Cardiac fibroblast (primary cell): ENCODE measurements at places on chromosomes 2 and 18.
A peak's percentile ranks its signal among the peaks of the same experiment; 100 is the strongest.

DNA sequence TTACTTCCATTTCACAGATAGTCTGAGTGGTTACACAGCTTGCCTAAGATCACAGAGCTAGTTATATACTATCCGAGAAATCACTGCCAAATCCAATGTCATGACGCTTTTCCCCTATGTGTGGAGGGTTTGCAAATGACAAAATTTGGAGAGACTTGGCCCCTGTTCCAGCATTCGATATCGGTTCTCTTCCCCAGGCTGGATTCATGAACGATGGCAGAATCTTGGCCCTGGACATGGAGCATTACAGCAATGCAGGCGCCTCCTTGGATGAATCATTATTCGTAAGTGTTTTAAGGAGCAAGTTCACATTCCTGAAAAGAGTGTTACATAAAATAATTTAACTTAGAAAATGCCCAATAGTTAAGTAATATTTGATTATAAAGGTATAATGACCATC lies 55.1 kb downstream of the AOX1 start:
- no peak for DNase-seq

DNA sequence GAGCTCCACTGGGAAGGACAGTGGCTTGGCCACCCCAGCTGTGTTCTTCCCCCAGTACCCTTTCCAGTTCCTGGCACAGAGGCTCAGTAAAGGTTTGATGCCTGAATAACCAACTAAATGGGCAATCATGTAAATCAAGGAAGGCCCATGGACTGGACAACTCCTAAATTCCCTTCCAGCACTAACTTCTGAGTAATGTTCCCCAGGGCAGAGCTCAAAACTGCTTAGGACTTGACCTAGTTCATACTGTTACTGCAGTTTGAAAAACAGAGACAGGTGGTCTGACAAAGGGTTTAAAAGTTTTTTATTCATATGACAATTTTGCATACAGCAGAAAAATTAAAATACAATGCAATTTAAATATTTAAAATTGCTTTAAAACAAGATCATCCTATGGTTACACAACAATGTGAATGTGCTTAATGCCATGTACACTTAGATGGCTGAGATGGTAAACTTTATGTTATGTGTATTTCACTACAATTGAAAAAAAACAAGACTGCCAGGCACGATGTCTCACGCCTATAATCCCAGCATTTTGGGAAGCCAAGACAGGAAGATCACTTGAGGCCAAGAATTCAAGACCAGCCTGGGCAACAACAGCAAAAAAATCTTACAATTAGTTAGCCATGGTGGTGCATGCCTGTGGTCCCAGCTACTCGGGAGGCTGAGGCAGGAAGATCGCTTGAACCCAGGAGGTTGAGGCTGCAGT lies 26.2 kb downstream of the PCBP1 start:
- no peak for DNase-seq

GRCh38 chr2:61090386-61090921 lies 24.8 kb downstream of the SANBR start:
- DNase-seq = peak; percentile 28

- no peak for DNase-seq
Observed at GRCh38 chr18:60446821-60447220, 74.2 kb upstream of the MC4R start.

- DNase-seq = no peak
Observed at GRCh38 chr2:54226260-54226659, 29.8 kb downstream of the TSPYL6 start.

DNA sequence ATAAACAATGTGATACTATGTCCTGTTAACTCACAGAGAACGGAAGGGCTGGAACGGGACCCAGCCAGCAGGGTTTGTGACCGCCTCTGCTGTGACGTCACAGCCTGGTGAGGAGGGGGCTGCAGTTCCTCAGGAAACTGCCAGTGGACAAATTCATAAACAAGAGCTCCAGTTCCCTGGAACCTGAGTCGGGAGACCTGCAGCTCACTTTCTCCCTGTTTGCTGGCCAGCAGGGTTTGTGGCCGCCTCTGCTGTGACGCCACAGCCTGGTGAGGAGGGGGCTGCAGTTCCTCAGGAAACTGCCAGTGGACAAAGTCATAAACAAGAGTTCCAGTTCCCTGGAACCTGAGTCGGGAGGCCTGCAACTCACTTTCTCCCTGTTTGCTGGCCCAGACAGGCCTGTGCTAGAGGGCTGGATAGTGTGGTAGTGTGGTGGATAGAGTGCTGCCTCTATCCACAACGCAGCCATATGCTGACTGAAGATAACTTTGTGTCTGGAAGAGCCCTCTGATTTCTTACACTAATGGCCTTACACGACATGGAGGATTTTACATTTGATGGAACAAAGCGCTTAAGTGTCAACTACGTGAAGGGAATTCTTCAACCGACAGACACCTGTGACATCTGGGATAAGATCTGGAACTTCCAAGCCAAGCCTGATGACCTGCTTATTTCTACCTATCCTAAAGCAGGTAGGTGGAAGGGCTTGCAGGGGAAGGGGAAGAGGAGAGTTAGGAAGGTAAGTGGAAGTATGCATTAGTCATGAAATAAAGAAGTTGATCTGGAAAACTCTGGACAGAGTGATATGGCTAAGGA lies at the start of gene SULT1C4:
TSS of gene SULT1C4 (plus strand) at position 140 of the 816 bp plus-strand sequence. CDS start at position 524, 384 bp downstream.
- DNase-seq = no peak

DNA sequence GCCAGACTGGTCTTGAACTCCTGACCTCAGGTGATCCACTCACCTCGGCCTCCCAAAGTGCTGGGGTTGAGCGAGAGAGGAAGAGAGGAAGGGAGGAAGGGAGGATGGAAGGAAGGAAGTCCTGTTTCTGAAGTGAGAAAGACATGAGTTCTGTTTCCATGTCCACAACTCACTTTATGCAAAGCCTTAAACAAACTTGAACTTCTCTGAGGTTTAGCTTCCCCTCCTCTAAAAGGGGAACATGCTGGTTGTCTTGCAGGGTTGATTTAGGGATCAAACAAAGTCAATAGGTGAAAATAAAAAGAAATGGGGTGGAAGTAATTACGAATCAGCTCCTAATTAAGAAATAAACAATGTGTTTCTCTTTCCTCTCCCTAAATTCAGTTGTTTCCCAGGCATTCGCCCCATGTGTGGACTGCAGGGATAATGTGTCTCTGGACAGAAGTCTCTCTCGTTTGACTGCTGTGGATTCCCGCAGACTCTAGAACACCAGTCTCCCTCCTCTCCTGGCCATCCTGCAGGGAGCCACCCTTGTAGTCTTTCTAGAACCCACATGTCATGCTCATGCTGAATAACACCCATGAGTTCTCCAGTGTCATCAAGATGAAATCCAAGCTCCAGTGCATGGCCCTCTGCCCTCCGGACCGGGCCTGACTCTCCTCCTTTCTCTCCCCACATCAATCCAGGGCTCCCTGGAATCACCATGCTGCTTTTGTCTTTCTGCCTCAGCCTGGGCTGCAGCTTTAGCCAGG lies 229.3 kb upstream of the TRIB2 start:
- DNase-seq = no peak

DNA sequence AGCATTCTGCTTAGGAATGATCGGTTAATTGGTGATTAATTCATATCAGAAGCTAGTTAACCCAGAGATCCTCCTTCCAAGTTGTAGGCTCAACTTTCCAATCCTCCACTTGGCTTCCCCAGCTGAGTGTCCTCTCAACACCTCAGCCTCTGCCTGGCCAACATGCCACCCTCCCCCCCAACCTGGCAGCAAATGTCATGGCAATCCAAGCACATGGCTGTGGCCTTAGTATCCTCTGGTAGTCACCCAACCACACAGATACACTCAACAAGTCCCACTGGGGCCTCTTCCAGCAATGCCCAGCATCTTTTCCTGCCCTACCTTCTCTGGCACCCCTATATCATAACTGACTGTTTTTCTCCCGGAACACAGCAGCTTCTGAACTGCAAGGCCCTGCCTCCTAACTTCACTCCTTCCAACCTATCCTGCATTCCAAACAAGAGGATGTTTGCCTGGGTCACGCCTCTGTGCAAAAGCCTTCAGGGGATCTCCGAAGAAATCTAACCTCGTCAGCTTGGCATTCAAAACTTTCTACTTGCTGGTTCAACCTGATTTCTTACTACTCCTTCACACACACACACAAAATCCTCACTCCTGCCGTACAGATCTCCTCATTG lies 195.0 kb downstream of the CYP26B1 start:
- no peak for DNase-seq

GRCh38 chr2:110659248-110659647 lies 18.6 kb downstream of the BUB1 start:
- DNase-seq = no peak

DNA sequence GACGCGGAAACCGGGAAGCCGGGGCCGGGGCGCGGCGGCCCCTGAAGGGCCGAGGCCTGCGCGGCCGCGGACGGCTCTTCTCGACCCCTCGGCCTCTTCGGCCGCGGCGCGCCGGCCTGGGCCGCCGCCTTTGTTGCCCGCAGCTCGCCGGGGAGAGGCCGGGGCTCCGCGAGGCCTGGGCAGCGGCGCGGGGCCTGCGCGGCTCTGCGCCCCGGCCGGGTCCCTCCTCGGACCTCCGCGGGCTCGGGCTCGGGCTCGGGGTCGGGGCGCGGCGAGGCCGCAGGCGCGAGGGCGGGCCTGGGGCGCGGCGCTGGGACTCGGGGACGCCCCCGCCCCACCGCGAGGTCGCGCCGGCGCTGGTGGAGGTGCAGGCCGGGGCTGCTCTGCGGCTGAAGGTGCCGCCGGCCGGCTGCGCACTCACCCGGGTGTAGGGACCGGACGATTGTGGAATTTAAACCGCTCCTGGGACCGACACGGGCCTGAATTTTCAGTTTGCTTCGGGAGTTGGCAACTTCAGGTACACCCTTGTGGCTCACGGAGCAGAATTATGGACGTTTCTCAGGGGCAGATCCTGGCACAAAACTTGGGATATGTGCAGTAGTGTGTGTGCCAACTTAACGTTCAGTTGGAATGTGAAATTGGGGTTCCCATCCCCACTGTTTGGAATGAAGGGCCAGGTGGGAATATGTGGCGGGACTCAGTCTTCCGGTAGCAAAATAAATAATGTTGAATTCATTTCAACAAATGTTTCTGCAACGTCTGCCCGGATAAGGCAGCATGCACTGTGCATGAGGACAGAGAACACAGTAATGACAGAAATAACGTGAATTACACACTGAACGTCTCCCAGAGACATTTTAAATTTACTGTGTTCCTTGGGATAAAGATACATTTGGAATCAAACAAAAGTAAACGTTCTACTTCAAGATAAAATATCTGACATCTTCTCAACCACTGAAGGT lies 787 bp downstream of the SOCS6 start:
- peak; percentile 44 for DNase-seq

- DNase-seq = peak; percentile 43
Observed at GRCh38 chr2:39380525-39381150, 56.4 kb downstream of the MAP4K3 start.

DNA sequence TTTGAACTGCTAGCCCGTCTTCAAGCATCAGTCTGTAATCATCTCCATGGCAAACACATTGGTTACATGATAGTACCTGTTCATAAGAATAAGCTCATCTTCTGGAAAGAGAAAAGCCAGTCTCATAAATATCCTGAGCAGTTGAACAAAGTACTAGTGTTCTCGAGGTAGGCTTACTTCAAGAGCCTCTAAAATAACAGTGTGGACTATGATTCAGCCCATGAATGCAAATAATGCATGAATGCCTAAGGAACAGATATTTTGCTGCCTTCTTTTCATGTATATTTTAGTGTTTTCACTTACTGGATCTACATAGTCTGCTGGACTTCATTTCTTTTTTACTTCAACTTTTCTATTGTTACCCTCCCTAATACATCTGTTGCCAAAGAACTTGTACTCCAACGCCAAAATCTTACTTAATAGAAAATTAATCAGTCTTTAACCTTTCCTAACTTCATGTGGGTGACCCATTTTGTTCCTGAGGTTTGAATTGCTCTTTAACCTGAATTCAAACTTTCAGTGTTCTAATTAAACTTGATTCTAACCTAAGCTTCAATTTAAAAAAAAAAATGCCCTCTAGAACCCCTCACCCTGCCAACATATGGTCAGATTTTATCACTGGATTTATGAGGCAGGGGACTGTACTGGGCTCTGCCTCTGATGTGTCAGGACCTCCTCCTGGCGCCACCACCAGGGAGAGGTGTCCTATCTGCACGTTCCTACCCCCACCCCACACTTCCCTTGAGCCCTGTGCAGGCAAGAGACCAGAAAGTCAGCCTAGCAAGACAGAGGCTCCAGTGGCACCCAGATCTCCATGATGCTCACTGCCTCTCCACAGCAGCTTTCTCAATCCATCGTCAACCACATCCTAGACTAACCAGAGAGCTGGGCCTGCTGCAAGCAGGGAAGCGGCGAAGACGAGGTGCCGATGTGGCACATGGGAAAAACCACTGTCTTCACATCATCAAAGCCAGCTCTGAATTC lies 264.7 kb upstream of the ID2 start:
- DNase-seq = no peak

DNA sequence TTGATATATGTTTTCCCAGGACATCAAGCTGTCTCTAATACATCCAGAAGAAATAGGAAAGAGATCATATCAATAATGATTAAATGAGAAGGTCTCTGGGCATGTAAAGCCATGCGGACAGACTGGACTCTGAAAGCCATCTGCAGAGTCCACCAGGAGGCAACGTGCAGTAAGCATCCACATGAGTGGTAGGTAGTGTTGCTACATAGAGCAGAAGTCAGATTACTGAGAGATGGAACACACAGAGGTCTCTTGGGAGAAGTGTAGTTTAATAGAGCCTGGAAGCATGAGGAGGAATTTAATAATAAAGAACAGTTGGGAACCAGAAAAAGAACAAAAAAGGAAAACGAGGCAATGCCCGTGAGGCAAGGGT lies 758.1 kb upstream of the DDX18 start:
- no peak for DNase-seq

DNA sequence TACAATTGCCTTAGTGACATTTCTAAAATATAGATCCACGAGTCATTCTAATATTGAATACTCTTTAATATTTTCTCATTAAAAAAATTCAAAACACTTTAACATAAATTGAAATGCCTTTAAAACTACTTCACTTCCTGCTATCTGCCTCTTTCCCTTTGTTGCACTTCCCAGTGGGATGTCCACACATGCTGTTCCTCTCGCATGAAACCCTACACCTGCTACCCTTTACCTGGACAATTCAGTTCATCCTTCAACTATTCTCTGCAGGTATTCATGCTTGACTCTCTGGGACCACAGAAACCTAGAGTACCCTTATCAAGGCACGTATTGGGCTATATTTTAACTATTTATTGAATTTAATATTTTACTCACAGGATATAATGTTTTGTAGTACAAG lies 373.3 kb upstream of the GALNT5 start:
- DNase-seq = no peak

DNA sequence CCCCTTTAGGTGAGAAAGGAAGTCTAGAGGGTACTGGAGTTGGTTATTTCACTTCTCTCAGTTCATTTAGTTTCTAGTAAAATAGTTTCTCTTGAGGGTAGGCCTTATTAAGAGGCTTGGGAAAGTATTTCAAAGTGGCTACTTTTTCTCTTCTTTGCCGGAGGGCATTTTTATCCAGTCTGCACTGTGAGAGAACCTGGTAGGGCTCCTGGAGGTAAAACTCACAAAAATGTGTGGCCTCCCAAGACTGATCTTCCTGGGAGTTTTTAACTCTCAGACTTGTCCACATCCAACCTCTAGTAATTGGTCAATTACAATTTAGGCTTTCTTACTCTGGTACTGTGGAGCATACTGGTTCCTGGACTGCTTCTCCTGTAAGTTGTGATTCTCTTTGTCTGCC lies 28.0 kb downstream of the EHBP1 start:
- no peak for DNase-seq

GRCh38 chr2:69076601-69077000 lies 63.6 kb downstream of the ANTXR1 start:
- DNase-seq = peak; percentile 29
